ENCODE measurements at places on chromosomes 5 and 9.

GRCh38 chr5:171823269-171823668 is 37.7 kb downstream of the SMIM23 start:
- no peak for DNase-seq

GRCh38 chr9:75462866-75463265 is 374.6 kb downstream of the OSTF1 start:
- no peak for DNase-seq

DNA sequence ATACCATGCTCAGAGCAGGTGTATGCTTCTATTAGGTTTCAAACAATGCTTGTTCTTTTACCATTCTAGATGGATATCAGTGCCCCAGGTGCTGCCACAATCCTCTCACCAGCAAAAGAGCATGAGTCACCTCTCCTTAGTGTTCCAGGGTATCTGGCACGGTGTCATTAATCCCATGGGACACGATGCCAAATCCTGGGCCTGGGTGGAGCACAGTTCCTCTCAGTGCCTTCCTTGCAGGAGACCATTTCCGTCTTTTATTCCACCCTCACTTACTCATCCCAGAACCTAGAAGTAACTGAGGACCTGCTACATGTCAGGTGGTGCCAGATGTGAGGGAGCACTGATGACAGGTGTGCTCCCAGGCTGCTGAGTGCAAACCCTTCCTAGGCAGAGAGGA is 1.3 kb upstream of the OR13J1 start:
- no peak for DNase-seq

DNA sequence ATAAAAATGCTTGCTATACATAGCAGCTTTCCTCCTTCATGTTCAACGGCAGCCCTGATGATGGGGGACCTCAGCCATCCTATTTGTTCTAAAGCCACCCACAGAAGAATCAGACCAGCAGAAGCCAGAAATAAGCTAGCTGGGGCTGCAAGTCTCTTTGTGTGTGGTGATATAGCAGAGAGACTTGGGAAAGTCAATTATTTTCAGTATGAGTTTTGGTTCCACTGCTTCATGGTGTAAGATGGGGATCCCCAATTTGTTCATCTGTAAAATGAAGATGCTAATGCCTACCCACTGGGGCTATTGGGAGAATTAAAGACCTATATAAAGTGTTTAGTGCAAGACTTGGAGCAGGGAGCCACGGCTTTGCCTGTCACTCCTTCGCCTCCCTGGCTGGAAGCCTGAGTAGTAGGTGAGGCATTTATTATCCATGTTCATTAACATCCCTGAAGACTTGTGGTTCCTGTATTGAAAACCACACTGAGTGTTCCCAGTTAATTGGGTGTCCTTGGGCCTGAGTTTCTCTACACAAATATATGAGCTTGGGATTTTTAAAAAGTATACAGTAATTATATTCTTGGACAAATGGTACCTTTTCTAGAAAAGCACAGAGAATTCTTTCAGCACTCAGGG is 210.1 kb upstream of the SLC24A2 start:
- no peak for DNase-seq

- no peak for DNase-seq
Observed at GRCh38 chr5:133287500-133287899, 235.7 kb downstream of the HSPA4 start.

DNA sequence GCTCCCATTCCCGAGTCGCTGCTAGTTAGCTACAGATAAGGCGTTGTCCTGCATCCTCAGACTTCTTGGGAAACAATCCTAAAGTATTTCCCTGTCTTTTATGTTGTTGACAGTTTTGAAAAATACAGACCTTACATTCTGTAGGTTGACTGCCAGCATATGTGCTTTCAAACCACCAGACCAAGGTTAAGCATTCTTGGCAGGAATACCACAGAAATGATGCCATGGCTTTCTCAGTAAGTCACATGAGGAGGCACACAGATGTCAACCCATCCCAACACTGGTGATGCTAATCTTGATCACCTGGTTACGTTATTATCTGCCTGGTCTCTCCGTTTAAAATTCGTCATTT is 871 bp downstream of the GLE1 start:
- DNase-seq: no peak

GRCh38 chr9:107070586-107070985 is 207.6 kb downstream of the ZNF462 start:
- DNase-seq: no peak

DNA sequence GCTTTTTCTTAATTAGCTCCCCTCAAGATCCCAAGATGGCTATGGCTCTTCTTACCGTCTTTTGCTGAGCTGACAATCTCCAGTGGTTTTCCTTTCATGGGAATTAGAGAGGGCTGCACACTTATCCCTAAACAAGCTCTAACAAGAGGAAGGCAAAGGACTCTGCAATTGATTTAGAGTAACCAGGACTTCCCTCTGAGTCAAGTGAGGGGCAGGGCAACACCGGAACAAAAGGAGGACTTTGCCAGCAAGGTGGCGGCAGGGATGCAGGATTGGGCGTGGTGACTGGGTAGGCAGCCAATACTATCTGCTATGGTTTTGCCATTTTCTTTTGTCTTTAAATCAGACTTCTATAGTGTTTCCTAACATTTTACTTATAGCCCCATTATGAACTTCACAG is 9.8 kb downstream of the SLC44A1 start:
- no peak for DNase-seq

- DNase-seq: no peak
Observed at GRCh38 chr5:137071931-137072330, 427.2 kb downstream of the SPOCK1 start.

DNA sequence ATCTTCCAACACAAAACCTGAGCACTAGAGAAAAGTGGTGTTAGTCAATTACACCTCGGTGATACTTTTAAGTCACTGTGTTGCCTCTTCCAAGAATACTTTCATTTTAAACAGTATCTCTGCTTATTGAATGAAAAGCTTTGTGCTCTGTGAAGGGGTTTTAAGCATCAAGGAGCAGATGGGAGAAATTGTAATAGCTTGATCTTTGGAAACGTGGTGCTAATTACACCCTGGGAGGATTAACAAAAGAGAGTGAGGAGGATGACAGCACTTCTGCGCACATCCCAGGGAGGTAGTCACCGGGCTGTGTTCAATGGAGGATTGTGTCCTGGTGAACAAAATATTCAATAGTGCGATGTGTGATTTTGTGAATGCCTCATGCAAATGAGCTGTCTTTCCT is 477.4 kb upstream of the ADAMTS16 start:
- DNase-seq: no peak

GRCh38 chr5:158857371-158857770 is 242.3 kb downstream of the EBF1 start:
- DNase-seq: no peak

- no peak for DNase-seq
Observed at GRCh38 chr5:149930043-149930748, 14.4 kb downstream of the PDE6A start.

GRCh38 chr9:95077766-95078370 is 239.6 kb downstream of the FANCC start:
- DNase-seq: no peak

DNA sequence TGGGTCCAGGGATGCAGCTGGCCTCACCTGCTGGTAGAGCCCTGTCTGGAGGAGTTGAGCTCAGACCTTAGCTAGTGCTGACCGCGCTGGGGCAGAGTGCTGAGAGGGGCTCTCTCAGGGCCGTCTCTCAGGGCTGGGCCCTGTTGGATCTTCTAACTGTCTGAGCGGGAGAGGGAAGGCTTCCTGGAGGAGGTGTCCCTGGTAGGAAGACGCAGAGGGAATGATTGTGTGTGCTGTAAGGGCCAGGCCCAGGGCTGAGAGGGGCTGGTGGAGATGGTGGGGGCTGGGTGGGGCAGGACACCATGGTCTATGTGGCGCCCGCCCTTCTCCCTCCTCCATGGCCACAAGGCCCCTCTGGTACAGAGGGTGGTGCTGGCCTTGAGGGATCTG is 55.0 kb downstream of the RXRA start:
- no peak for DNase-seq

GRCh38 chr5:78090002-78090401 is 204.5 kb downstream of the AP3B1 start:
- no peak for DNase-seq

DNA sequence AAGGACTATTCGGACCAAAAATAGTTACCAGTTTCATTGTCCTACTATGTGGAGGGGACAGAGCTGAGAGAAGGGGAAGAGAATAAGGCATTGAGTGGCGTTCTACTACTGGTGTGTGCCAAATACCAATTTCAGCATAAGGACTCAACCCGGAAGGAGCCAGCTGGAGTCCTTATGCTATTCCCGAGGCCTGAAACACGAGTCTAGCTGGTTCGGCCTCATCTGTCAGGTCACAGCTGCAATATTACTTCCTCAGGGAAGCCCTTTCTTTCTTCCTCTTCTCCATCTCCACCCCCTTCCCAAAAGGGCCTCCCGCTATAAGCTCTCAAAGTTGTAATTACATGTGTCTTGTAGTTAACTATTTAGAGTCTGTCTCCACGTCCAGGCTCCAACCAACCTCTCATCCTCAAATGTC is 20.5 kb upstream of the FER start:
- DNase-seq: no peak

DNA sequence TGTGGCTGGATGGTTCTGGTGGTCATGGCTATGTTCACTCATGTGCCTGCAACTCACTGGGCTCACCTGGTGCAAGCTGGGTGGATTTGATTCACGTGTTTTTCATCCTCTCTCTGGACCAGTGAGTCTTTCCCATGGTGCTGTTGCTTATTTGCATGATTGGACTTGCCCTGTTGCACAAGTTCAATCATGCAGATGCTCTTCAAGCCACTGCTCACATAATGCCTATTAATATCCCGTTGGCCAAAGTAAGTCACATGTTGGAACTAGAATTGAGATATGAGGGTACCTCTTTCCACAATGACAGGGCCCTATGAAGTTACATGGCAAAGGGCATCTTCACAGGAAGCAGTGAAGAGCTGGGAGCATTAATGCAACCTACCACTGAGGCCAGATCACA is 26.5 kb upstream of the MROH2B start:
- DNase-seq: no peak

DNA sequence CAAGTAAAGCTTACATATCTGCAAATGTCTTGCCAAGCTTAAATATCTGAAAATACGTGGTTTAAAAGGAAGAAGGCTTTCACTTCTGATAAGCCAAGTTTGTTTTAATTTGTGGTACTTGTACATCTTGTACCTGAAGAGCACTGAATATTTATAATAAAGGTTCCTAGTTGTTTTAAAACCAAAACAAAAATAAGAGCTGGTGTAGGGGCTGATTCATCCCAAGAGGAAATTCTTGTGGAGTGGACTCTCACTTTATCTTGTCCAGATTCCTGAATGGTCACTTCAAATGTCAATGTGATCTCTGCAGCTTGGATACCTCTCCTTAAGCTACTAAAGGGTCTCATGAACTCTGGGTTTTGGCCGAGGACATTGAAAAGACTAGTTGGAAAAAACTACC is 29.5 kb downstream of the MAMDC2 start:
- no peak for DNase-seq

DNA sequence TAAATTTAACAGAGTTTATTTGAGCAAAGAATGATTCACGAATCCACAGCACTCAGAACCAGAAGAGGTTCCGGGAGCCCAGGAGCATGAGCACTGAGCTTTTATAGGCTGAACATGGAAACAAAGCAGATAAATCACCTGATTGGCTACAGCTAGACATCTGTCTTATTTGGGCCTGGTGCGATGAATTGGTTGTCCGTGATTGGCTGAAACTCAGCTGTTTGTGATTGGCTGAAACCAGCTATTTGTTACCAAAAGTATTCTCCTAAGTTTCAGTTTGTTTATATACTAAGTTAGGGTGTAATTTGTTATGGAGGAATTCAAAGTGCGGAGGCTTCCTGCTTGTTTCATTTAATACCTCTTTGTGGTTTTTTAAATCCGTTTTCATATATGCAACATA is 15.8 kb upstream of the LCP2 start:
- no peak for DNase-seq

GRCh38 chr5:78537821-78538220 is 110.8 kb downstream of the LHFPL2 start:
- DNase-seq: no peak

DNA sequence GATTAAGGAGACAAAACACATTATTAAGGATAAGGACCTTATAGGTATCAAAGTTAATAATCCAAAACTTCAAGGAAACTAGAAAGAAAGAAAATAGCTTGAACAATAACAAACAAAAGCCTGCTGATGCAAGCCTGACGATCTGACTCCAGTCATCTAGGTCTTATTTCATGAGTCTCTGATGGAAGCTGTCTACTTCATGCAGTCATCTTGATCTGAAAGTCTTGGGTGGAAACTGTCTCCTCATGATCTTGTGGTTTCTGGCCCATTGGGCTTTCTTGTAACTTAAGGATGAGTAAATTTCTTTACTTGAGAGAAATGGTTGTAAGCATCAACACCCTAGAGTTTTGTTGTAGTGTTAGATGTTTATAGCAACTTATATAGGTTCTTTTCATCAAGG is 20.6 kb upstream of the PSIP1 start:
- DNase-seq: no peak

GRCh38 chr9:108681851-108682590 is 173.8 kb downstream of the ACTL7B start:
- no peak for DNase-seq

DNA sequence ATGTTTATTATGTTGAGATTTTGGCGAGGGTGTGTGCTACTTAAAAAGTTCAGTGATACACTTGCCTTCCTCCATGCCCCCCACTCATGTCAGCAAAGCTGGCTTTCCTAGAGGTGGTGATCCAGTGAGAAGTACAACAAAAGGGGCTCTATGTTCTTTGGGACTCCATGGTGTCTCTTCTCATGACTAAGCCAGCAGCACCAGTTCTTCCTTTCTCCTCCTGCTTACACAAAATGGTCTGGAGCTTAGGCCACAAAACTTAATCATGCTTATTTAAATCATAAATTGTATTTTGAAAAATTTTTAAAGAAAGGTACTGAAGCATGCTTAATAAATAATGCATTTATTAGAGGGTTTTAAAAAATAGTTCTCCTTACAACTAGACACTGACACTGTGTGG is 22.4 kb downstream of the MOCS2 start:
- no peak for DNase-seq

DNA sequence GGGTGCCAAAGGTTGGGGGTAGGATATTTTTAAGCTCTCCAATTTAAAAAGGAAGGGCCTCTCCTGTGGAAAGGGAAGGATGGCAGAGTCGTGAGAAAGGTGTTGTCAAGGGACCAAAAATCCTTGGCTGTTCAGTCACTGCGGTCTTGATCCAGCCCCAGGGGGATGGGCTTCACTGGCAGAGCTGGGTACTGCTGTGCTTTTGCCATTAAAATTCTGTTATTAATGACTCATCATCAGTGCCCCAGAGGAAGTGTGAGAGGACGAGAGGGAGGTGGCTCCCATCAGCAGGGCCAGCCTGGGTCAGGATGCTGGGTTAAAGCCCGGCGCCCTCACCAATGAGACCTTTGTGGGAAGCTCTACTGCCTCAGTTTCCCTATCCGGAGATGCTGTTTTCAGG is 16.7 kb downstream of the PCDH12 start:
- DNase-seq: no peak

DNA sequence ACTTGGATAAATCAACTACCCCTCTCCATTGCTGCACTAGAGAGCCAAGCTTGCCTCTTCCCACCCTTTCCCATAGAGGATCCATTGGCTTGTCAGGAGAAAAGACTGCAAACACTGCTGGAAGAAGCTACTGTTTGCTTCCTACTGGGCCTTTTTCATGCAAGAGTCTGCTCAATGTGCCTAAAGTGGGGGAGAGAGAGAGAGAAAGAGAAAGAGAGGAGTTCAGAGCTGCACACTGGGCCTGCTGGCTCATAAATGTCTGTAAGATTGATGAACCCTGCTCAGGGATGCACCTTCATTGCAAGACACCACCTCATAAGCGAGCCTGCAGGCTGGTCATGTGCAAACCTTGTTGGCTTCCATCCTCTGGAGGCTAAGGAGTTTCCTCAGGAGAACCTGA is 269.4 kb downstream of the ZNF608 start:
- no peak for DNase-seq

Measured in NCI-H2081 treated with DMSO at 0.1 percent for 48 hours (cell line).